Right ventricle myocardium superior (tissue), 1 donor: ENCODE measurements at places on chromosomes 4 and X. TPM values are rescaled to one million over a fixed set of nuclear protein-coding genes. Genes with fewer than 3 reads are reported as not detected.

DNA sequence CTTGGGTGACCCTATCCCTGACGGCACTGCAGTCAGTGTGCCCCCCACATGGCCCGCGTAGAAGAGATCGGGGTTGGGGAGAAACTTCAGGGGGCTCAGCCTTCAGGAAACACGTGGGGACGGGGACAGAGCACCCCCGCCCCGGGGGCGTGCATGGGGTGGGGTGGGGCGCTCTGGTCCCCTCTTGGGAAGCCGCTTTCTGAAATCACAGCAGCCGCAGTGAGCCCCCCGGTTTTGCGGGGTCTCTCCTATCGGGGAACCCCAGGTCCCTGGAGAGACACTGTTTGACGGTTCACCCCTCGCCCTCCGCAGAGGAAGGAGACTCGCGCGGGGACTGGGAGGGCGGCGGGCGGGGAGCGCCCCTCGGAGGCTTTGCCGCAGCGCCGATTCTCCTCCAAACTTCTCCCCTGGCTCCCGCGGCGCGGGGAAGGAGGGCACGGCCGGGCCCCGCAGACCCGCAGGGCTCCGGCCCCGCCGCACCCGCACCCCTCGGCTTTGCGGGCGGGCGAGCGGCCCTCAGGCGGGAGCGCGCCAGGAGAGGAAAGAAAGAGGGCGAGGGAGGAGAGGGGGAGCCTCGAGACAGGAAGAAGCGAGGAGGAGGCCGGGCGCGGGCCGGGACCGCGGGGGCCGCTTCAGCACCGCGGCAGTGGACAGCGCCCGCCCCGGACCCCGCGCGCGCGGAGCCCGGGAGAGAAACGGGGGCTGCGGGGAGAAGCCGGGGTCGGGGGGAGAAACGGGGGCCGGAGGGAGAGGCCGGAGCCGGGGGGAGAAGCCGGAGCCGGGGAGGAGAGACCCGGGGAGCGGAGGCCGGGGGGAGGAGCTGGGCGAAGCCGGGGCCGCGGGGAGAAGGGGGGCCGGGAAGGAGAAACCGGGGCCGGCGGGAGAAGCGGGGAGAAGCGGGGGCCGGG lies 612 bp downstream of the CPLX1 start:
- no peak for DNase-seq

GRCh38 chr4:106463622-106464021 lies 95.0 kb upstream of the GIMD1 start:
- DNase-seq, result no peak

DNA sequence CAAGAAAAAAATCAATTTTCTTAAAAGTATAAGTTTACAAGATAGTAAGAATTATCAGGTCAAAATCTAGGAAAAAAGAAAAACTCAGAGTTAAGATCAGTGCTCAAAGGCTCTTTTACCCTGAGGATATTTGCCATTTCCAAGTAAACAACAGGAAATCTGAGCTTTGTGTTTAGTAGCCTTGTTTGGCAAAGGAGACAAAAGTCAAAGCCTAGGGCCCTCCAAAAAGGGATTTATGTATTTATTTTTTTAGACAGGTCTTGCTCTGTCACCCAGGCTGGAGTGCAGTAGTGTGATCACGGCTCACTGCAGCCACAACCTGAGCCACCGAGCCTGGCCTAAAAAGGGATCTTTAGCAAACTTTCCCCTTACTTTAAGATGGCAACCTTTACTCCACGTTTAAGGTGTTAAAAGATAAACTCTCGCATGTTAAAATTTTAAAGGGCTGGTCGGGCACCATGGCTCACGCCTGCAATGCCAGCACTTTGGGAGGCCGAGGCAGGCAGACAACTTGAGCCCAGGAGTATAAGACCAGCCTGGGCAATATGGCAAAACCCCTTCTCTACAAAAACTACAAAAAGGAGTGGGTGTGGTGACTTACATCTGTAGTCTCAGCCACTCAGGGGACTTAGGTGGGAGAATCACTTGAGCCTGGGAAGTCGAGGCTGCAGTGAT lies 21.3 kb upstream of the OPHN1 start:
- DNase-seq, result no peak

GRCh38 chrX:17736856-17737709 lies at the start of gene SCML1:
Gene SCML1, plus strand, starts transcription at chrX:17737493. Its CDS starts 6,694 bp downstream, at chrX:17744187.
- DNase-seq, result peak; percentile 98

- no peak for DNase-seq
These were observed 523.6 kb upstream of the BOD1L1 start for GRCh38 chr4:14151101-14151500.

- DNase-seq, result no peak
These were observed 86.4 kb downstream of the SMIM20 start for GRCh38 chr4:26000274-26000950.

DNA sequence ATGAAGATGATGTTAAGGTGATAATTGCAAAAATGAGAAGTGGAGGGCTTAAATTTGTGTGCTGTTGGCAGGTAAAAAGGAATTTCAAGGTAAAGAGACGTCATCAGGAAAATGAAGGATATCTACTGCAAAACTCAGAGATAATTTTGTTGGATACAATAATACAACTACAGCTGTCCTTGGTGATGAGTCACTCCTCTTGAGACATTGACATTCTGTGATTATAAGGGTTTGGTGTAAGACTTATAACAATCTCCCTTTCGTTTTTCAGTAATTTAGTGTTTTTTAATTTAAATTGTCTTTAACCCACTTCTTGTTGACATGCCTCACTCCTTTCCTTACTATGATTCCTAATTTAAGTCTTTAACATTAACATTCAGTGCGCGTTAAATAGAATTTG lies 1074.1 kb upstream of the SLIT2 start:
- no peak for DNase-seq

DNA sequence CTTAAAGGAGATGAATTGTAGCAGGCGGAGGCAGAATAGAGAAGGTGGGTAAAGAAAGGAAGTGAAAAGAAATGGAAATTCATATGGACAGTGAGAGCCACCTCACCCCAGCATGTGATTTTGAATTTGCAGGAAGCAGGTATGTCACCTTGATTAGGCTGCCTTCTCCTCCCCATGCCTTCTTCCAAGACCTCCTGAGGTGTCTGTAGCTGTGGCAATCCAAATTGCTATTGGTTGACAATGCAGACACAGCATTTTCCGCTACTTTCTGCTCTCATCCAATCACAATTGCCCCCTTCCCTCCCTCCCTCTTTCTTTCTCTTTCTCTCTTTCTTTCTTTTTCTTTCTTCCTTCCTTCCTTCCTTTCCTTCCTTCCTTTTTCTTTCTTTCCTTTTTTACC lies 38.5 kb downstream of the RAB33B start:
- DNase-seq, result no peak

DNA sequence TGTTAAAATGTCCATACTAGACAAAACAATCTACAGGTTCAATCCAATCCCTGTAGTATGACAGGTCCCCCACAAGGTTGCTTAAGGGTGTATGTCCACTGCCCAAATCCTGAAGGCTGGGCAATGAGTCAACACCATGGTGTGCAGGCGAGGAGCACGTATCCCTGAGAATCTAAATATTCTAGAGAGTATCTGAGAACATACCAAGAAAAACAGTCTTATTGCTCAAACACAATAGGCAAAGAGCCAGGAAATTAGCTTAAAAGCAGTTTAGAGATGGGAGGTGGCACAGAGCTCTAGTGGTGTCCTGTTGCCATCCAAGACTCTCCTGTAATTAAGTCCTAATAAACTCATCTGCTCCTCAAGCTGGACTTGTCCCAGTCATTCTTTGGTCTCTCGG lies 37.0 kb downstream of the RCHY1 start:
- DNase-seq, result no peak

DNA sequence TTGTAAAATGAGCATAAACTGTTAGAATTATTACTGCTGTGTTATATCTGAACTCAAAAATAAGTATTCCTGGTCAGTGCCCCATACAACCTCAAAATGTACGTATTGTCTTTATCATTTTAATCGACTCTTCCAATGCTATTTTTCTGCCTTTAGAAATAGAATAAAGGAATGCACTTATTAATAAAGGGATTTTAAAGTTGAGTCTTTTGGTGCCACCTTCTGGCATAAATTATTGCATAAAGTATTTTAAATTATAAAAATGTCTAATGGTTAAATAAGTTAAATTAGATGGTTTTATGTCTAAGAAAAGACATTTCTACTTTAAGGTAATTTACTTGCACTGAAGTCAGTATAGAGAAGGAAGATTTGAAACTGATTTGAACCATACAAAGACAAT lies 424.0 kb upstream of the NDST4 start:
- no peak for DNase-seq

GRCh38 chr4:124540014-124540413 lies 172.5 kb downstream of the ANKRD50 start:
- DNase-seq, result no peak

- no peak for DNase-seq
These were observed 195.3 kb upstream of the ANKRD50 start for GRCh38 chr4:124907881-124908280.

DNA sequence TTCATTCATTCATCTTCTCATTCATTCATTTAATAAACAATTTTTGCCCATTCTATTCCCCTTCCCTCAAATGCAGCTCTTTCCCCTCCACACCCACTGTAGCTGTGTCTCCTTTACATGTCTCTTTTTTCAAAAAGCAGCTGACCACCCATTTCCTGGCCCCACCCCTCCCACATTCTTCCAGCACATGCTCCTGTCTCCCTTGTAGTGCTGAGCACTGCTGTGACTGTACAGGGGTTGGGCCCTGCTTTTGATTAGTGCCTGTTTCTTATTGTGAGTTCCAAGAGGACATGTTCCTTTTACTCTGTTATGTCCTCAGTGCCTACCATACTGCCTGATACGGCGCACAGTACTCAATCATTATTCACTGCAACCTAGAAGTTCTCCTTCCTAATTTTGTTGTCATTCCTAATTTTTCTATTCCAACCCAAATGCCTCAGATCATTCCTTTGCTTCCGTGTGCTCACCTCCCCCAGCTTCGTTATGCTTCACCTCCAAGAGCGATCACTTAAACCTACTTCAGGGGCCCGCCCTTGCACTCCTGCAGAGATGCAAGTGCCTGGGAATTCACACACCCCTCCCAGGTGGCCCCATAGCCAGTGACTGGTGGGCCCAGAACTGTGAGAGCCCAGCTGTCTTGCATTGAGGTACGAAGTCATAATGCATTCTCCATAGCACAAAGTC lies 152.2 kb downstream of the STK32B start:
- DNase-seq, result no peak

DNA sequence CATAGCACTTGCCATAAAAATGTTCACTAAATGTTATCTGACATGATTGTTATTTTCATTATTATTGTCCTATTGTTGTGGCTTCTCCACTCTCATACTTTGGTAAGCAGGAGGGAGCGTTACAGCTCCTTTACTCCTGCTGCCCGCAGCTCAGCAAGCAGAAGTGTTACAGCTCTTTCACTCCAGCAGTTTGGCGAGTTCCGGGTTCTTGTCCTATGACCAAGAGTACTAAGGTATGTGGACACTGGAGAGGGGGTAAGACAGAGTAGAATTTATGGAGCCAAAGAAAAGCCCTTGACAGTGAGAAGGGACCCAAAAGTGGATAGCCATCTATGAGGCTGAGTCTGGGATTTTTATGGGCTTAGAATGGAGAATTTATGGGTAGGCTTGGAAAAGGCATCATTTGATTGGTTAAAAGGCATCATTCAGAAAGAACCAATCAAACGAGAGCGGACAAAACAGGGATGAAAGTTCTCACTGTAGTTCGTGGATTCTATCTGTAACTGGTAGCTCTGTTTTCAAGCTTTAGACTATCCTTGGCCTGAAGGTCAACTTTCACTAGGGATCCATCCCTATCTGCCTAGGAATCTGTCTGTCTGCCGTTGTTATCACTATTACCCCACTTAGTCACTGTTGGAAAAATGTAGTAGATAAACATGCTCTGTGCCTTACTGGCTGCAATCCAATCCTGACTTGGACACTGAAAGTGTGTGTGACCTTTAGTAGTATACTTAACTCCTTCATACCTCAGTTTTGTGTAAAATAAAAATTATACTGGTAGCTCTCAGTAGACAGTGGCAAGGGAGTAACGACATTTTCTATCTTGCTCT lies 545.6 kb upstream of the LCORL start:
- no peak for DNase-seq

DNA sequence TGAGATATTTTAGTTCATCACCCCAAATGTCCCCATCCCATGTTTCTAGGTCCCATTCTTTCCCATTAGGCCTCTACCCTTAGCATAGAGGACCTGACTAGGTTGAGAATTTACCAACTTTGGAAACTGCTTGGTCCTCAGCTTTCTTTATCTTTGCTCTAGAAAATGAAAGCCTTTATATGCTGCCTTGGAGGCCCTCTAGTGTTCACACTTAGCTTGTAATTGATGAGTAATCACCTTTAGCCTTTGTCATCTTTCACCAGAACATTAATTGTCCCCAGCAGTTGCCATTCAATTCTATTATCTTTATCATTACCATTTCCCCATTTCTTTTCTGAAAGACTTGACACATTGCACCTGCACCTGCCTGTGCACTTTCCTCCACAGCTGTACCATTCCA lies 589.2 kb upstream of the NR3C2 start:
- no peak for DNase-seq

- DNase-seq, result no peak
These were observed 1316.3 kb downstream of the STIM2 start for GRCh38 chr4:28176942-28177341.

DNA sequence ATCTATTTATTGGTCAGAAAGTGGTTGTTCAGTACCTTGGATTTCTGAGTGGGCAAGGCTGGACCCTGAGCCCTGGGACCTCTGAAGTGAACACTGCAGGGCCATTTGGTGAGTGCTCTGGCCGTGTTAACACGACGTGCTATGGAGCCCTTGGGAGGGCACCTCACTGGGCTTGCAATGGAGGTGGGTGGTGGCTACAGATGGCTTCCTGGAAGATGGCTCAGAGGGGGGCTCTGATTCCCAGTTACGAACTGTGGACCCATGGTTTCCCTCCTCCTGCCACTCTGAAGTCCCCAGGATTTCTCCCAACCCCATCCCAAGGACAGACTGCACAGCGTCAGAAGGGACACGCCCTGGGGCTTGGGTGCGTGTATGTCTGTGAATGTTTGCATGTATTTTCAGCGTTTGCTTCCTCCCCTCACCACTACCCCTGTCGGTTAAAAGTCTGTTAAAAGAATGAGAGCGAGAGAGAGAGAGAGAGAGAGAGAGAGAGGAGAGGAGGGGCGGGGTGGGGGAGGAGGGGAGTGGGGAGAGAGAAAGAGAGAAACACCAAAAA lies 3.7 kb upstream of the RHOH start:
- no peak for DNase-seq

DNA sequence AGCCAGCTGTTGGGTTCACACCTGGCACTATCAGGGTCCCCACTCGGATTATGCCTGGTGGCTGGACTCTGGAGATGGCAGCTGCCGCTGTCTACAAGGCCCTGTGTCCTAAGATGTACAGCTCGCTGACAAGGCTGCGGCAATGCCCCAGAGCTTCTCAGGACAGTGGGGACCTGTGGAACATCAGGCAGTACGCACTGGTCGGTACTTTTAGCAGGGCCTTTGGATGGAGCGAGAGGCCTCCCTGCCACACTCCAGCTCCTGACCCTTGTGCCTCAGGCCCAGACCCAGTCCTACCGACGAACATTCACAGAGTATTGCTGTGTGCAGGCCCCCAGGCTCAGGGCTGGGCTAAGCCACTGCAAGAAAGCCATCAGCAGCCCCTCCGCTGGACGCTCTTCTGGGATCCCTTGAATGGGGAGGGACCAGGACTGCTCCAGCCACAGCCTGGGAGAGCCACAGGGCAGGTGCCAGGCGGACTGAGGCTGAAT lies 45.7 kb upstream of the HMX1 start:
- DNase-seq, result no peak

Gene IL2
- not detected for total RNA-seq

Gene SLC25A14
- 4.6 TPM for total RNA-seq

Gene NPY1R
- 0.62 TPM for total RNA-seq

Gene GPR143
- not detected for total RNA-seq

Gene PPBP
- 0.32 TPM for total RNA-seq

Gene NAP1L3
- 0.65 TPM for total RNA-seq

Gene RBBP7
- 110 TPM for total RNA-seq

Gene ENPP6
- not detected for total RNA-seq
